ENCODE measurements at places on chromosomes 2 and 18.

DNA sequence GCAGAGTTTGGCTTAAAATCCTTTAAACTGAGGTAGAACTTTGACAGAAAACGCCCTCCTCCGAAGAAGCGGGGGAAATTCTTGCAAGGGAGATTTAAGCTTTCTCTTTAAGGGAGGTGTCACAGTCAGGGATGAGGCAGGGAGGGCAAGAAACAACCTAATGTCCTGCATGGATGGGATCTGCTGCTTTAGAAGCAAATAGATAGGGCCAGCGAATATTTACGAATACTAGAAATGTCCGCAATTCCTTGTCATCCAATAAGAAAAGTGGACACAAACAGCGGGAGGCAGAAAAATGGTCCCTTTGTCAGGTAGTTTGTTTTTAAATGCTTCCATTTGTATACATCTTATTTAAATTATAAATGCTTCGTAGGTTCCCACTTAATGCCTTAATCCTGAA lies 12.0 kb downstream of the MEIS1 start:
- DNase-seq = no peak

- DNase-seq = no peak
Measured at GRCh38 chr2:219515874-219516629, 1.8 kb downstream of the ASIC4 start.

DNA sequence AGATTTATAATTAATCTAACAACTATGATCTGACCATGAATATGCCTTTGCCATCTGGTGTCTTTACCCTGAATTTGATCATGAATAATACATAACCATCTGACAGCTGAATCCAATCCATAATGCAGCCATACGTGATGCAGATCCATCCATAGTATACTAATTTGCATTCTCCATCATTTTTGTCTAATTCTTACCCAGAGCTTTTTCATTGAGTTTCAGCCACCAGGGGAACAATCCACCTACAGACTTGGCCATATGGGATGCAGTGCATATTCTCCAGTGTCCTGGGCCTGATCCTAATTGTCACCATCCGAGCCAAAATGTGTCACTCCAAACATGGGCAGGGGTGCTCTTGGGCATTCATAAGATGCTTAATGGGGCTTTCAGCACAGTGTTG lies 227.2 kb upstream of the CRIM1 start:
- no peak for DNase-seq

DNA sequence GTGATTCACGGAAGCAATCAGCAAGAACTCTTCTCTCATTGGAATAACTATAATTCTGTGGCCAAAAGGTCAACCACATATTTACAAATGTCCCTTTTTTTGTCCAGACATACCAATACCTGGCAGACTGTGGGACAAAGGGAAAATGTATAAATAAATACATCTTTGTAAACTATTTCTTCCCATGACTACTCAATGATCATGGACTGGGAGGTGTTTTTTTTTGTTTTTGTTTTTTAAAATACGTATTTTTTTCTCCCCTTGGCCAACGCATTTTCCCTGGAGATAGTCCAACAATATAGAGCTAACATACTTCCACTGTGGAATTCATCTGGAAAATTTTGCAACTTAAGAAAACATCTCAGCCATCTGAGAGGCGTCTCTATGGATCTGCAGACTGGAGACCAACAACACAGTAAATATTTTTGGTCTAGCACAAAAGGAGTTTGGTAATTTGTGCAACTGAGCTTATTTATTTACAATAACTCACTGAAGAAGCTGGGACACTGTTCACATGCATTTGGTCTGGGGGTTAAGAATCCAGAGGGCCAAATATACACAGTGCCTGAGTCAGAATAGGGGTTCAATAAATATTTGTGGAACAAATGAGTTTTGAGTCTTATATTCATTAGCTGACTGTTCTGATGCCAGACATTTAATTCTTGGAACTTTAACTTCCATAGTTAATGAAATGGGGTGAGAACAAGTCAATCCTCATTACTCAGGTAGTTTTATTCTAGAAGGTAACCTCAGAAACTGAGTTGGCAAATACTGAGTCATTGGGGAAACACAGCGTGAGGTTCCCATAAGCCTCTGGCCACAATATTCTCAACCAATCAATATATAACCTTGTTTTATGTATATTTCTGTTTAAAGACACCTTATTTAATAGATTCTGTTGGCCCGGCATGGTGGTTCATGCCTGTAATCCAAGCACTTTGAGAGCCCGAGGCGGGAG lies 36.2 kb downstream of the CCBE1 start:
- peak; percentile 39 for DNase-seq

GRCh38 chr2:46861916-46862315 lies 53.7 kb downstream of the MCFD2 start:
- DNase-seq = peak; percentile 34

- no peak for DNase-seq
Measured at GRCh38 chr2:176067589-176068418, 16.0 kb downstream of the EVX2 start.

- no peak for DNase-seq
Measured at GRCh38 chr2:46400016-46400415, 79.3 kb upstream of the TMEM247 start.

- DNase-seq = no peak
Measured at GRCh38 chr2:100625717-100626116, 62.9 kb downstream of the PDCL3 start.

GRCh38 chr2:112259509-112260294 lies 4.9 kb upstream of the ZC3H8 start:
- peak; percentile 74 for DNase-seq

DNA sequence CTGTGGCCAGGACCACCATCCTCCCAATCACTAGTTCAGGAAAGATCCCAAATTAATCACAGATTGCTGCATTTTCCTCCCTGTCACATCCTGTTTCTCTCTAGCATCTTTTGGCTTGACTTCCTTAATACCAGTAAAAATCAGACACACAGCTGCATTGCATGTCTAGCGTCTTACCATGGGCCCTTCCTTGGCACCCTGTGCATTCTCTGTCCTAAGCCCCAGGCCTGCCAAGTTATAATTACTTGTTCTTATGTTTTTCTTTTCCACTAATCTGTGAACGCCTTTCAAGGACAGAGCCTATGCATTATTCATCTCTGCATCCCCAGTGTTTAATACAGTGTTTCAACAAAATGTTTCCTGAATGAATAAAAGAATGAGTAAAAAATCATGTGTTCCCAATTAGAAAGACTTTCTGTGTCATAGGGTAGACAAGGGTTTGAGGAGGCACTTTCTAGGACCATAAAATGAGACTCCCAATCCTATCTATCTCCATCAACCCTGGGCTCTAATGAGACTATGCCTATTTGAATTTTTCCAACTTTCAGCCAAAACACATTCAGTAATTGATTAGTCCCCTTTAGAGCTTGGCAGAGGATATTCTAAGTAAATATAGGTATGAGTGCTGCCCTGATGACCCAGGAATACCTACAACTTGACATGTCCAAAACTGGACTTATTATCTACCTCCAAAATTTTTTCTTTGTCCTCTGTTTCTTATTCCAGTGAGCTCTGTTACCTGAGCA lies 10.3 kb upstream of the NT5C1B start:
- DNase-seq = peak; percentile 83

DNA sequence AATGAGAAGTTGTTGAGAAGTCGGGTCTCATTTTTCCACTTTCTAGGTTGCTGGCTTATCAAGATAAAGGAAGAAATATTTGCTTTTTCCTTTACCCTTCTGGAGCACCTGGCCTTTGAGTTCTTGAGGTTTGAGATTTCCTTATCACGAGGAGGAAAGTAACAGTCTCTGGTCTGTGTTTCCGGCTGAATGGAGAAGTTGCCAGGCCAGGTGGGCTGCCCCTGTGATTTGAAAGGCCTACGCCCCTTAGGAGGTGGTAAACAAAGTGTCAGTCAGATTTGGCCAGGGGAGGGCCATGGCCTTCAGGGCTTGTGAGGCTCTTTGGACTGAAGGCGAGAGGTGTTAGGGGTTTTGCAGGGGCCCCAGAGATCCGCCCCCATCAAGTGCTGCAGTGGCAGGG lies 156.7 kb upstream of the HAAO start:
- DNase-seq = no peak

DNA sequence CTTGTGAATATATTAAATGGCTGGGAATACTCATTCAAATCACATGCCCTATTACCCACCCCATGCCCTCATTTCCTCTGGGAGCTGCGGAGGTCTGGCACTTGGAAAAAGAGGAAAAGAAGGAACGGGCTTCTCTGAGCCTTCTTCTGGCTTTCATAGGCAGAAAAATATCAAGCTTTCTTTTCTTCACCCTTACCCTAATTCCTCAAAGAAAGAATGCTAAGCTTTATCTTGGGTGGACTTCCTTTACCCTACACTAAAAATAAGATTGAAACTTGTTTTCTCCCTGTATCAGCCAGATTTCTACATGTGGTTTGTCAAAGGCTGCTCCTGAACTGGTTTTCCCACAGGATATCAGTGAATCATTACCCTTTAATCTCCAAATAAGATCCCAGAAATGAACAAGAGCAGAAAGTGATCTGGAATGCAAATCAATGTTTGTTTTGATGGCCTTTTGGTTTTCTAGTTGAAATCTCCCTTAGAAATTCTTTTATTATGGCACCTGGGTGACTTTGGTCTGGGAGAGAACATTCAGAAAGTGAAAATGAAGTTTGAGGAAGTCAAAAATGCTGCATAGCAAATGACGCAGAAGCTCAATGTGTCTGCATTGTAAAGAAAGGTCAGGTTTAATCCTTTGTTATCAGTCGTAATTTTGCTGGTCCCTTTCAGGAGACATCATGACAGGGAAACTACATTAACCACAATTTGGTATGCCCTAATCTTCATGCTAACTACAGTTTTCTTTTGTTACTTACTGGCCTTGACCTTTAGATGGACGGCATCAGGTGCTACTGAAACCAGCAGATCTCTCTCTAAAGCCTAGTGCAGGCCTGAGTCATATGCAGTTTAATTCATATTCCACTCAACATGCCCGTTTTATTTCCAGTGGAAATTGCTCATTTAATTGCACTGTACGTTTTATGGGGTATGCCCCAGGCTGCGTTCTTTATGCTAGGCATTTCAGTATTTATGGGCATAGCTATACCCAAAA lies 46.6 kb upstream of the HNRNPA3 start:
- DNase-seq = no peak

- no peak for DNase-seq
Measured at GRCh38 chr18:36464126-36464651, 166.7 kb downstream of the FHOD3 start.

DNA sequence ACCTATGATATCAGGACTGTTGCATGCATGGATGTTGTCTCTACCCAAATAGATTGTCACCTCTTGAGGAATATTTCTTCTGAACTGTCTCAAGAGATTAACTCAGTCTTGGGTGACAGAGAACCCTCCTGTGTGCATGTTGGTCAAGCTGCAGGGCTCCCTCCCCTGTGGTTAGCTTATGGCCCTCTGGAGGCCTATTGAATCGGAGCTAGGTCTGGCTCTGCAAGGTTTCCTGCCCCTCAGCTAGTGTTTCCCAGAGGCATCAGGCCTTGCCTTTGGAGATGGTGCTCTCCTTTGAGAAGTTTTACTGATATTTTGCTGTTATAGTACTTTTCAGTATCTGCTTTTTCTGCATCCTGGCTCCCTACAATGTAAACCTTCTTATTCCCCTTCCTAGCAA lies 769.2 kb upstream of the FAM98A start:
- no peak for DNase-seq

GRCh38 chr2:126839796-126840195 lies 58.9 kb upstream of the TEX51 start:
- no peak for DNase-seq

DNA sequence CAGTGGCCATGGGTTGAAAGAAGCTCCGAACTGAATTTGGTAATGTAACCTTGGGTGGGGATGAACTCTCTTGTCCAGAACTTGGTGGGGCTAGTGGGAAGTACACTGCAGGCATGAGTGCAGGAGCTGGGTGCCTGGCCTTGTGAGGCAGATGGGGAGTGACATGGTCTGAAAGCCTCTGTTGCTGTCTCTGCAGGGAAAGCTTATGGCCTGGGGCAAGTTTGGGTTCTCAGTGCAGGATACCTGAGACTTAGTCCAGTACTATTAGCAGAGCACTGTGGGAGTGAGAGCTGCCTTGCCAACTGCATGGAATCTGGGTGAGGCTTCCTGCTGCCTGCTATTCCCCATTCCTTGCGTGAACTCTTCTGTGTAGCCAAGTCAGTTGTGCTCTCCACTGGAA lies 1620.9 kb upstream of the NXPH2 start:
- no peak for DNase-seq

DNA sequence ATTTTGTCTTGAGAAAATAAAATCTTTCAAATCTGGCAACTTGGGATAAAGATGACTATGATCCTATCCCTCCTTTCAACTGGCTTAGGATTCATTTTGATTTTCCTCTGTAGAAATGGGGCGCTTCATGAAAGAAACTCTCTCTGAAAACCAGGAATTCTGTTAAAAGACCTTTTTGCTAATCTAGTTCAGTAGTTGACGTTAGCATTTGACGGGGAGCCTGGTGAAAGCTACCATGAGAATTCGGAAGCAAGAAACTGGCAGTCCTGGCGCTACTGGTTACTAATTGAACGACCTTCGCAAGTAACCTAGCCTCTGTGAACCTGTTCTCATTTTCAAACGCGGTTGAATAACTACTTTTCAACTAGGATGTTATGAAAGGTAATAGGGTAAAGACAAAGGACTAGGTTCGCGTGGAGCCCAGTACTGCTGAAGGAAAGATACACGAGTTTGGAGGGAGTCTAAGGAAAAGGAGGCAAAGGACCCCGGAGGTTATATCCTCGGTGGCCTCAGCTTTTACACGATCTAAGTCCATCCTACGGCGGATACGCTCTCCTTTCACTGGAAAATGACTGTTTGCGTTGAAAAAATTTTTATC lies 604 bp upstream of the STK11IP start:
- DNase-seq = peak; percentile 13

GRCh38 chr2:189770590-189771322 lies 8.2 kb upstream of the OSGEPL1 start:
- DNase-seq = no peak

GRCh38 chr2:174977364-174977763 lies 27.8 kb downstream of the CHN1 start:
- no peak for DNase-seq

GRCh38 chr18:13611601-13612195 lies 114.7 kb downstream of the FAM210A start:
- peak; percentile 47 for DNase-seq

GRCh38 chr18:63202828-63203227 lies 116.7 kb downstream of the BCL2 start:
- DNase-seq = no peak
